Spleen (tissue), 13 donors: ENCODE measurements at places on chromosomes 3 and 15. TPM values are rescaled to one million over a fixed set of nuclear protein-coding genes. Genes with fewer than 3 reads are reported as not detected.

Gene ALDH1L1
- polyA plus RNA-seq, result 0.29 TPM

Gene SAMMSON
- polyA plus RNA-seq, result not detected

Gene ZBTB47
- polyA plus RNA-seq, result 2.1 TPM

Gene CDCP1
- polyA plus RNA-seq, result 0.18 TPM

Gene GRK7
- polyA plus RNA-seq, result not detected

Gene NRROS
- 8.4 TPM for polyA plus RNA-seq

Gene MGLL
- 15.8 TPM for polyA plus RNA-seq

Gene CP
- 25.2 TPM for polyA plus RNA-seq

Gene TUSC7
- polyA plus RNA-seq, result not detected

Gene PPP1R14D
- polyA plus RNA-seq, result not detected

Gene SELENOS
- polyA plus RNA-seq, result 39.7 TPM

Gene OTOL1
- polyA plus RNA-seq, result not detected

Gene MYO5C
- polyA plus RNA-seq, result 2.2 TPM

Gene RETNLB
- not detected for polyA plus RNA-seq

Gene GPR149
- not detected for polyA plus RNA-seq

Gene BCL2A1
- 47.2 TPM for polyA plus RNA-seq

Gene TICRR
- polyA plus RNA-seq, result 0.59 TPM

Gene RPP14
- polyA plus RNA-seq, result 12.2 TPM

Gene CLDN16
- polyA plus RNA-seq, result 0.08 TPM

Gene ZNF860
- polyA plus RNA-seq, result 1.6 TPM

Gene GOLGA6L26
- polyA plus RNA-seq, result not detected

Gene CPN2
- polyA plus RNA-seq, result 1.0 TPM

Gene LRRC2
- 0.83 TPM for polyA plus RNA-seq

Gene EPHB1
- polyA plus RNA-seq, result 0.54 TPM

Gene PCSK6
- polyA plus RNA-seq, result 21.7 TPM

Gene GNAI2
- 147 TPM for polyA plus RNA-seq

Gene A4GNT
- polyA plus RNA-seq, result not detected

Gene AQR
- 16.8 TPM for polyA plus RNA-seq

Gene PRR20G
- polyA plus RNA-seq, result not detected

Gene CD200
- 4.3 TPM for polyA plus RNA-seq

Gene ZNF620
- polyA plus RNA-seq, result 1.9 TPM

Gene PAQR5
- 0.03 TPM for polyA plus RNA-seq

Gene CCRL2
- 4.8 TPM for polyA plus RNA-seq

Gene B4GALT4
- polyA plus RNA-seq, result 7.6 TPM

Gene MCF2L2
- 0.61 TPM for polyA plus RNA-seq

Gene RBP2
- polyA plus RNA-seq, result not detected

Gene CCDC80
- 5.2 TPM for polyA plus RNA-seq

Gene LIPH
- 0.38 TPM for polyA plus RNA-seq

Gene MKRN3
- polyA plus RNA-seq, result 0.64 TPM

Gene TGM5
- polyA plus RNA-seq, result not detected

Gene HTD2
- 5.6 TPM for polyA plus RNA-seq

Gene KLHL6
- polyA plus RNA-seq, result 15.0 TPM

Gene TGM4
- not detected for polyA plus RNA-seq

Gene NAA80
- 15.2 TPM for polyA plus RNA-seq

Gene UNC45A
- 32.2 TPM for polyA plus RNA-seq

Gene CD276
- 19.7 TPM for polyA plus RNA-seq

Gene COPS2
- polyA plus RNA-seq, result 21.0 TPM

Gene CELF6
- 8.1 TPM for polyA plus RNA-seq

Gene UPK1B
- not detected for polyA plus RNA-seq

Gene WDR49
- 0.13 TPM for polyA plus RNA-seq

Gene TIGIT
- 4.2 TPM for polyA plus RNA-seq

Gene MUC20
- polyA plus RNA-seq, result 0.38 TPM

Gene CCR8
- not detected for polyA plus RNA-seq

Gene UROC1
- polyA plus RNA-seq, result 0.02 TPM

Gene KNG1
- not detected for polyA plus RNA-seq

Gene CIB2
- polyA plus RNA-seq, result 3.1 TPM

Gene GOLGA6L9
- 7.8 TPM for polyA plus RNA-seq
